ENCODE measurements at places on chromosomes 7 and 10. TPM values are rescaled to one million over a fixed set of nuclear protein-coding genes. Genes with fewer than 3 reads are reported as not detected.

GRCh38 chr10:99467236-99467999, 37.0 kb upstream of the GOT1 start:
- DNase-seq = no peak

DNA sequence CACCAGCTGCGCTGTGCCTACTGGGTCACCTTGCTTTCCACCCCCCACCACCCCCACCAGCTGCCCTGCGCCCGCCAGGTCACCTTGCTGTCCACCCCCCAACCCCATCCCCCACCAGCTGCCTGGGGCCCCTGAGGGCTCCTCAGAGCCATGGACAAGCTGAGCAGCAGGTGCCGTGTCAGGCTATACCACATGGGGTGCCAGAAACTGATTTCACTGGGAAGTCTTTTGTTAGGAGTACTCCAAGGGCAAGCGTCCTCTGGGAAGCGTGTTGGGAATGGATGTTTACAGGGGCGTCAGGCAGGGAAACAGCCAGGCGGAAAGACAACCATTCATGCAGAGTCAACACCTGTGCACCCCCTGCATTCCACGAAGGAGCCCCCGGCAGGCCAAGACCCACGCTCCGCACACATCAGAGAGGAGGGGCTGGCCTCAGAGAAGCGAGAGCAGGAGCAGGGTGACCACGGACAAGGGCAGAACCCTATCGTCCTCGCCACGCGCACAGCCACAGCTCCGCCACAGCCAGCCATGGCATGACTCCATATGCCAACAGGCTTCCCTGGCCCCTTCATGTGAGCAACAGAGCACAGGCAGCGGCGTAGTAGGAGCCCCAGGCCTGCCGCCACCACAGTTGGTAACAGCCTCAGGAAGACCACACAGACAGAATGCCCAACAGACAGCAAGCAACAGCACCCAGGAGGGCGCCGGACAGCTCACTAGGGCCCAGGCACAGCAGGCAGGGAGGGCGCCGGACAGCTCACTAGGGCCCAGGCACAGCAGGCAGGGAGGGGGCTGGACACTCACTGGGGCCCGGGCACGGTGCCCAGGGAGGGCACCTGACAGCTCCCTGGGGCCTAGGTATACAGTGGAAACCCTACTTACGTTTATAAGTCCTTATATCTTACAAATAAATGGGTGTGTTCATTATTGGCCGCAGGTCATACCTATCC, 180.8 kb downstream of the MAD1L1 start:
- no peak for DNase-seq

- no peak for DNase-seq
Observed at GRCh38 chr7:99489235-99489634, 10.8 kb downstream of the ZNF394 start.

GRCh38 chr7:133510326-133511055, 257.6 kb downstream of the EXOC4 start:
- DNase-seq = no peak

GRCh38 chr10:100382553-100382952, 35.5 kb downstream of the SCD start:
- no peak for DNase-seq

GRCh38 chr10:6176691-6177231, 26.0 kb upstream of the PFKFB3 start:
- DNase-seq = no peak

- no peak for DNase-seq
Observed at GRCh38 chr7:30430777-30431176, 47.8 kb downstream of the NOD1 start.

DNA sequence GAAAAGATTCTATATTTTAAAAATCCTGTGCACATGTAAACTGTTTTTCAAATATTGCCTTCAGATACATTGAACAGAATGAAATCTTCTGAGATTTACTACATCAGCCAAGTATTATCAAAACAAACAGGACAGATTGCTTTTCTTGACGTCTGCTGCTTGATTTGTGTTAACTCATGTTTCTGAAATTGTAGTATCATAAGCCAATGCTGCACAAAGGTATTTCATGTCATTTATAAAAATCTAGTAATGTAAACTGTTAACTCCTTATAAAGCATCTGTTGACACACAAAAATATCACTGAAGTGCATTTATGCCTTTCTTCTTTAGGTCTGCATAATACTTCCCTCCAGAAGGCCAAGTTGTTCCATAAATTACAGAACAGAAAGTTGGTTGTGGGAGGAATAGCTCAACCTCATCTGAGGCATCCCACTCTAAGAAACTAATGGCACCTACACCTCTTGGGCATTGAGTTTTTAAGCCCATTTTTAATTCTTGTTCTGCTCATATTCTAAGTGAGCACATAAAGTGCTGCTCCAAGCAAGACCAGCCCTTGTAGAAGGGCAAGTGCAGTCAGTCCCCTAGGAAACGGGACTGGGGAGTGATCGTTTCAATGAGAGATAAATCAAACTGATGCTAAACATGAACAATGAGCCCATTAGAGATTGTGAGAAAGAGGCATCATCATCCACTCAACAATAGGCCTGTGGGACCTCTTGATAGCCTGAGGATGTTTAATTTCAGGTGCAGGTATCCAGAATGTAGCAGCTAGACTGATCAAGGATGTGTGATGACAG, 28.5 kb downstream of the CAV1 start:
- no peak for DNase-seq

GRCh38 chr7:4159154-4159501, 523.0 kb upstream of the FOXK1 start:
- DNase-seq = no peak

The PPRC1 gene
- polyA plus RNA-seq = 9.7 TPM

The SAP25 gene
- polyA plus RNA-seq = not detected

The TRIL gene
- polyA plus RNA-seq = not detected

The HMX3 gene
- polyA plus RNA-seq = not detected

The INHBA gene
- polyA plus RNA-seq = not detected

The CRTAC1 gene
- not detected for polyA plus RNA-seq

The SHTN1 gene
- polyA plus RNA-seq = 0.07 TPM

All from naive thymus-derived CD4-positive, alpha-beta T cell (primary cell).